ENCODE measurements at places on chromosomes 4 and X. TPM values are rescaled to one million over a fixed set of nuclear protein-coding genes. Genes with fewer than 3 reads are reported as not detected.
A peak's percentile ranks its signal among the peaks of the same experiment; 100 is the strongest.

GRCh38 chr4:48704091-48704802, 75.8 kb downstream of the FRYL start:
- H3K4me3 ChIP-seq: peak overlapping the region; percentile 17
- peak overlapping the region; percentile 43 for H3K27ac ChIP-seq
- DNase-seq: no peak
- H3K36me3 ChIP-seq: no peaks in the 10 kb centered on the region
- H3K27me3 ChIP-seq: no peaks in the 10 kb centered on the region

- H3K4me1 ChIP-seq: no peaks in the 10 kb centered on the region
- no peak overlapping the region for H3K27ac ChIP-seq
- no peaks in the 10 kb centered on the region for H3K36me3 ChIP-seq
- no peak for DNase-seq
These were observed 7.3 kb upstream of the DHRSX start for GRCh38 chrX:2507904-2508627.

GRCh38 chrX:115344885-115345614, 55.5 kb downstream of the LUZP4 start:
- H3K4me1 ChIP-seq: peaks cover 12% of the 10 kb centered on the region
- H3K27me3 ChIP-seq: no peaks in the 10 kb centered on the region
- H3K27ac ChIP-seq: peak overlapping the region; percentile 62
- H3K36me3 ChIP-seq: no peaks in the 10 kb centered on the region
- H3K4me3 ChIP-seq: no peak overlapping the region

DNA sequence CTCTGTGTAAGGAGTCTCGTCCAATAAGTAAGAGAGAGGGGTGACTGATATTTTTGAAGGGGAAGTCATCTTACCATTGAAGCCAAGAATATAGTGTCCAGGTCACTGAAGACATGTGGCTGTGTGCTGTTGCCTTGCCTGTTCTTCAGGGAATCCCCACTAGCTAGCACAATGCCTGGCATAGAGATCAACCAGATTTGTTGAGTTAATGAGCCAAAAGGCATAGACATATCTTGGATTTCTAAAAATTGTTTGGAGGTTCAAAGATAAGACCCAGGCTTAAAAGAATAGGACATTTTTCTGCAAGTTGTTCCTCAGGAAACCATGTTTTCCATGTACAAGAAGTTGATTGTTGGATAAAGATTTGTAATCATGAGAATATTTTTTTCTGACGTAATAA, 119.3 kb upstream of the DKK2 start:
- no peaks in the 10 kb centered on the region for H3K4me1 ChIP-seq
- H3K27me3 ChIP-seq: no peaks in the 10 kb centered on the region
- H3K4me3 ChIP-seq: no peak overlapping the region
- no peak for DNase-seq

GRCh38 chr4:180949424-180950213, 1293.6 kb upstream of the TENM3 start:
- no peak for DNase-seq
- no peaks in the 10 kb centered on the region for H3K27me3 ChIP-seq
- no peaks in the 10 kb centered on the region for H3K36me3 ChIP-seq

GRCh38 chrX:52424656-52425055, 55.8 kb downstream of the XAGE2 start:
- no peaks in the 10 kb centered on the region for H3K4me1 ChIP-seq
- no peaks in the 10 kb centered on the region for H3K27me3 ChIP-seq
- no peaks in the 10 kb centered on the region for H3K36me3 ChIP-seq

Gene CCDC160
- 2.7 TPM for total RNA-seq

Gene NUP54
- 118 TPM for total RNA-seq

Gene GPM6B
- 95.4 TPM for total RNA-seq

Gene TAF7L
- not detected for total RNA-seq

Gene AMTN
- not detected for total RNA-seq

All from GM23338 (cell line).